ENCODE measurements at places on chromosomes 2 and 18.

DNA sequence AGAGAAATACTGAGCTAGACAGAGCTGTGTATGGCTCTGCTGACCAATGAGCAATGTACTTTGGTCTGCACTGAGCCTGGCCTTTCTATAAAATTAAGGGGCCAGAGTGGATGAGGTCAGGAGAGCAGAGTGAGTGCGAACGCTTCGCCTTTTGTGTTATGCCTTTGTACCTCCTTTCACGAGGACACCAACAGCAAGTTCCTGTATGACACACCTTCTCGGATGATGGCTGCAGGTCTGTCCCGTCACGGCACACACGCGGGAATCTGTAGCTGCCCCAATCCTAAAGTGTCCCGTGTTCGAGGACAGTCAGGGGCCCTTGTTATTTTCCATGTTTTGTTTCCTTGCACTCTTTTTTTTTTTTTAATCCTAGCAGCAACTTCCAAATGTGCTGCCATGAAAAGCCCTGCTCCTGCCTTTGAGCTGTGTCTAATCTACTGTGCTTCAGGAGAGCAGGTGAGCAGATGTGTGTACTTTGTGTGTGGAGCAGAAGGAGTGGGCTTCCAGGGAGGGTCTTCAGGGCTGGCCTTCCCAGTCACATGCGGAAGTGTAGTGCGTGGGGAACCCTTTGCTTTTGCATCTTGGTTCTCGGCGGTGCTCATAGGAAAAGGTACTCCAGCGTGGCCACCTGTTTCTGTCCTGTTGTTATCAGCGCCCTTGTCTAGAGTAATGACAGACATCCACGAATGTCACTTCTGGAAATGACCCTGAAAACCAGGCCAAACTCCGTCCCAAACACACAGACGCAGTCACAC, 213.2 kb downstream of the NDUFA10 start:
- no peak for DNase-seq

DNA sequence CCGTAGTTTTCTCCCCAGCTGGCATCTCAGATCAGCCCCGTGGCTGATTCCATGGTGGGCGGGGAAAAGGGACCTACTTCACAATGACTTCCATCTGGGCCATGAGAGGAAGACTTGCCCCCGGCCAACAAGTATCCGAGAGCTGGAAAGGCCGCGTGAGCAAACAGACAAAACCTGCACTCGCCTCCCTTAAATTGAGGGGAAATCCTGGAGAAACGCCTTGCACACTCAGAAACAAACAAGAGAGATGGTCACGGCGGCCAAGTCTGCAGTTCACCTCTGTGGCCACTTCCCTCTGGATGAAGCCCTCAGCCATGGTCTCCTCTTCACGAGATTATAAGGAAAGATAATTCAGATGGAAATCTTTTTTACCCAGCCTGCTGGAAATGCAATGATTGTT, 39.4 kb upstream of the TPO start:
- peak; percentile 48 for DNase-seq

DNA sequence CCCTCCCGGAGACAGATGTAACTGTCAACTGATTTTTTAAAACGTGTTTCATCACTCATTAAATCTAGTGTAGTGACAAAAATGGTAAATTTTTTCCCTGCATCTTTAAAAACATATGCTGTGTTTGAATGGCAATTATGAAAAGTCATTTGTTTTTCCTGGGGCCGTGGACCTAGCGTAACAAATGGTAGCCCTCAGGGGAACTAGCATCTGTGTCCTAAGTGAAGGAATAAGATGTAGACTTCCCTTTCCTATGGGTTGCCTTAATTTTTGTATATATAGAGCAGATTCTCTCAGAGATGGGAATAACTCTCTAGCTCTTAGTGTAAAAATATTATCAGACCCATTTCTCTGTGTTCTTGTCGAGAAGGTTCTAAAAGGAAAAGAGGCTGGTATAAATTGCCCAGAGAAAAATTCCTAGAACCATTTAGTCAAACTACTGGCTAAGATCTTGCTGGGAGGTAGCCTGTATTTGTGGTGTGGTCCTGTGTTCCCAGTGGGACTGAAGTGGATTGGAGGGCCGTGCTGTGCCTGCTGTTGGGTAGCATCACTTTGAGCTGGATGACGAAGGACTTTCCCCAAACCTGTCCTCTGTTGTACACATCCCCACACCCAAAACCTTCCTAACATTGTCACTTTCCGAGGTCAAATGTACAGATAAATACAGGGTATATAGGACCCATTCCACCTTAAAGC, 85.8 kb downstream of the LIMS1 start:
- DNase-seq = no peak

DNA sequence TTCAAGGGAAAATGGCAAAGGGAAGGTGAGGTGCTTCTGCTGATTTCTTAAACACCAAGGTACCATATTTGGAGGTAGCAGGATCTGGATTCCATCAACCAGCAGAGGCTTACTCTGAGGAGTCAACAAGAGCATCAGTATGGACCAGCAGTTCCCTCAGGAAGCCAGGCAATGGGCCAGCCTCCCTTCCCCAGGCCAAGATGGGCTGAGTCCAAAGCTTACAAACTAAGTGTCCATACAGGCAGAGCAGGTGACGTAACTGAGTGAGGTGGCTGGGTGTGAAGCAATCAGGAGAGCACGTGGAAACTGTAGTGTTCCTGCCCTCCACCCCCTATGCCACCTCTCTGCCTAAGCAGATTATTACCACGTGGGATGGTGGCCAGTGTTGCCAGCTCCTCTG, 134.2 kb upstream of the HNRNPA3 start:
- DNase-seq = peak; percentile 28

- no peak for DNase-seq
Measured at GRCh38 chr2:11053546-11053945, 101.7 kb upstream of the SLC66A3 start.

DNA sequence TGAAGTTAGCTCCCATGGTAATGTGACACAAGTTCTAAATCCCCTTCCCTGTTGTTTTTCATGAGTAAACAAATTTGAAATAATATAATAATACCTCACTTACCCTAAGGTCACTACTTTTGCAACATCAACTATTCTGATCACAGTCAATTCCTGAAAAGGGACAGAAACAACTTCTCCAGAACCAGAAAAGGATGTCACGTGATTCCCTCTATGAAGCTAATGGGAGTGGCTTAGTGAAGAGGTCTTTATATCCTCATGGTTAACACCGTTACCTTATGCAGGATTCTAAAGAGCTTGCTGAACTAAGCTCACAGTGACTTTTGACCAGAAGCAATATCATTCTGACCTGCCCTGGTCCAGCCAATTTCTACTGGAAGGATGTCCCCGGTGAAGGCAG, 51.6 kb downstream of the DOCK10 start:
- DNase-seq = no peak

Data from Daoy (cell line).